ENCODE measurements at places on chromosomes 13 and 19. TPM values are rescaled to one million over a fixed set of nuclear protein-coding genes. Genes with fewer than 3 reads are reported as not detected.
A peak's percentile ranks its signal among the peaks of the same experiment; 100 is the strongest.

DNA sequence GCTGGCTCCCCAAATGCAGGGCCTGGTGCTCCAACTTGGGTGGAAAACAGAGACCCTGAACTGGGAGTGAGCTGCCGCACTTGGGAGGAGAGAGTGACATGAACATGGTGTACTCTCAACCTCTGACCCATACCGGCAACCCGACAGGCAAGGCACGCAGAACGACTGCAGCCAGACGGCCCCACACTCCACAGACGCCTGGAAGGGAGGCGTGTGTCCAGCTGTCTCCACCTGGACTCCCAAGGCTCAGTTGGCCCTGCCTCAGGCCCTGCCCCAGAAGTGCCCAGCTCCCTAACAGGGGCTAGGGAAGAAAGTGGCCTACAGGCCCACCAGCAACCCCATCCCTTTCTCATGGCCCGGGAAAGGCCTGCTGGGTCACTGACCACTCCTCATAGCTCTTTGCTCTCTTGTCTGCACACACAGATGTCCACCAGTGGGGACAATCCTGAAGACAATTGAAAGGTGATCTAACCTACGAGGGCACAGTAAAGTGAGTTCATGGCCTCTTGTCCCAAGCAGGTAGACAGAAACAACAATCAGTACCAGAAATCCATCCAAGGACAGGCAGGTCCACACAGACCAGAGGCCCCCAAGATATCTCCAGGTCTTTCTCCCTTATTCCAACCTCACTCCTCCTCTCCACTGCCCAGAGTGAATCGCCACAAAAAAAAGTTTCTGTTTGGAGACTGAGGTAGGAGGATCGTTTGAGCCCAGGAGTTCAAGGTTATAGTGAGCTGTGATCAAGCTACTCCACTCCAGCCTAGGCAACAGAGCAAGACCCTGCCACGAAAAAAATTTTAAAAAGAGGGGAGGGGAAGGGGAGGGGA lies 28.2 kb downstream of the ELL start:
- no peak for DNase-seq
- H3K27ac ChIP-seq, result no peak overlapping the region
- no peaks in the 10 kb centered on the region for H3K27me3 ChIP-seq
- H3K4me1 ChIP-seq, result peaks cover 67% of the 10 kb centered on the region

DNA sequence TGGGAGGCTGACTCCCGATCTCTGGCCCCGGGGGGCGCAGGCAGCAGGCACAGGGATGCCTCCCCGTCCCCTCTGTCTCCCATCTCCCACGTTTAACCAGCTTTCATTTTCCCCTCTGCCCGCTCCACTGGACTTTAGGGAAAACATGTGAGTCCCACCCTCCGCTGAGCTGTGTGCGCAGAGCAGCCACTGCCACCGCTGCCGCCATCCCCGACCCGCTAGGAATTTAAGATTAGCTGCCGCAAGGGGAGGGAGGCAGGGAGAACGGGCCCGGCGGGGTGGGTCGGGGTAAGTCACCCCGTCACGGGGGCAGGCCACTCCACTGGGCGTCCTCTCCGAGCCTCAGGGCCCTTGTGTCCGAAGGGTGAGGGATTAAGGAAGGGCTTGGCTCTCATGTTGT lies 15.5 kb downstream of the KCNN1 start:
- H3K4me1 ChIP-seq, result no peaks in the 10 kb centered on the region
- no peaks in the 10 kb centered on the region for H3K27me3 ChIP-seq
- no peaks in the 10 kb centered on the region for H3K36me3 ChIP-seq
- no peak overlapping the region for H3K4me3 ChIP-seq
- DNase-seq, result no peak

The SIGLEC7 gene
- total RNA-seq, result 5.9 TPM

GRCh38 chr13:26957182-26957581 lies 196.6 kb upstream of the GPR12 start:
- DNase-seq, result no peak
- no peaks in the 10 kb centered on the region for H3K4me1 ChIP-seq
- no peaks in the 10 kb centered on the region for H3K36me3 ChIP-seq
- H3K4me3 ChIP-seq, result no peak overlapping the region
- no peaks in the 10 kb centered on the region for H3K27me3 ChIP-seq

DNA sequence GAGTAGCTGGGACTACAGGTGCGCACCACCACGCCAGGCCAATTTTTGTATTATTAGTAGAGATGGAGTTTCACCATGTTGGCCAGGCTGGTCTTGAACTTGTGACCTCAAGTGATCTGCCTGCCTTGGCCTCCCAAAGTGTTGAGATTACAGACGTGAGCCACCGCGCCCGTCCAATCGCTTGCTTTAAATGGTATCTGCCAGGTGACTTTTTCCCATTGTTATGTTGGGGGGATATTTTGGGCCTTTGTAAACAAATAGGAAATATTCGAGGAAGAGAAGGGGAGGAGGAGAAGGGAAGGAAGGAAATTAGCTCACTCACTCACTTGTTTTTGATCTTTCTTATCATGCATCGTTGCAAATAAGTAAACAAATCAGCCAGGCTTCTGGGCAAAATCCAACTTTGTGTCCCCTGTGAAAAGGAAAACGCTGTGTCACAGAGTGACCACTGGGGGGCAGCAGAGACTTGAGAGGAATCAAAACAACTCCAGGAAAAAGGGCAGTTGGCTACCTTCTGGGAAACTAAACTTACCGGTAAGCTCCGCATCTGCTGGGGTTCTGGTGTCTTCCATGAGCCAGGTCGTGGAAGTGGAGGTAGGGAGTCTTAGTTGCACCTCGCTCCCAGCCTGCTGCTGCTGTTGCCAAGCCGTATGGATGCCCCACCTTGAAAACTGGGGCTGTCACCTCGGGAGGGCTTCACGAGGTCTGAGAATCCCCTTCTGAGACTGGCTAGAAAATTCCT lies 9.3 kb upstream of the RANBP3 start:
- H3K4me3 ChIP-seq, result peak overlapping the region; percentile 70
- H3K36me3 ChIP-seq, result no peaks in the 10 kb centered on the region
- no peaks in the 10 kb centered on the region for H3K27me3 ChIP-seq
- H3K27ac ChIP-seq, result no peak overlapping the region

DNA sequence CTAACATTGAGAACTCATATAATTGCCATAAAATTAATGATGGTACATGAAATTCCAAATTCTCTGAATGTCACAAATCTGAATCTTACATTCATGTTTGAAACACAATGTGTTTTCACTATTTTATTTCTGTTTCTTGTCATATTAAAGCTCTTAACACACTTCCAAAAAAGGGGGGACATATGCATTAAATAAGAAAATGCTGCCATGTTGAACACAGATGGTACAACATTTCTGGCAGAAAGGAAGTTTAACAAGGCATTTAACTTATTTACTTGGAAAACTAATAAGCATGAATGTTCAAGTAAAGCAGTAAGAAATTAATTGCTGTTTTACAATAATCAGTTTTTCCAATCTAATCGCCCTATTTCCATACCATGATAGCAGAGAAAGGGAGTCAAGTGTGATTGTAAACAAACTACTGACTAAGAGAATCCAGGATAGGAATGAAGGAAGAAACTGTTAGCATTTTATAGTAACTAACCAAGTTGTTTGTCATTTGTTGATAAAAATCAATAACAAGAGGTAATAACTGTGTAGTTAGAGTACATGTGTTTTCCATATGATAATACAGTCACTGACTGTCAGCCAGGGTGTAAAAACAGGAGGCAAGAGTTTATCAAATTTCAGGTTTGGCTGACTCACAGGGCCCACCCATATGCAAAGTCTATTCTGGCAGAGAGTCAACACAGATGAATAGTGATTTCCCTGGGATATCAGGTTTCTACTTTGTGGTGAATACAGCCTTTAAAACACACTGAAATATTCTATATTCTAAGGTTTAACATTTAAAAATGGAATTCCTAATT lies 5.7 kb upstream of the FOXO1 start:
- peaks cover 4% of the 10 kb centered on the region for H3K4me1 ChIP-seq
- H3K36me3 ChIP-seq, result no peaks in the 10 kb centered on the region
- DNase-seq, result no peak
- no peak overlapping the region for H3K4me3 ChIP-seq

The KLC3 gene
- total RNA-seq, result not detected

DNA sequence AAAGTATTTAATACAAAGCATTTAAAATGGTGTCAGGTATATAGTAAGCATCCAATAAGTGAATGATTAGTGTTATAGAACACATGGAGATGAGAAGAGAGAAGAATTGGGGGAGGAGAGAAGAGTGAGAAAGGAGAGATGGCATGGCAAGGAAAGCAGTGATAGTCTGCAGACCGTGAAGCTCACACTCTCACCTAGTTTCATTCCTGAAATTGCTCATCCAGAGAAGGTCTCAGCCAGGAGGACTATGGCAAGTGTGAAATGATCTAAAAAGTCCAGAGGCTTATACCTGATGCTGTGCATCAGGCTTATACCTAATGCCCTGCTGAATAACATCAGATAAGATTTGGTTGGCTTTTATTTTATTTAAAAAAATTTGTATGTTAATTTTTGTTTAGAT lies 351.6 kb upstream of the KLF12 start:
- no peak overlapping the region for H3K27ac ChIP-seq
- H3K36me3 ChIP-seq, result no peaks in the 10 kb centered on the region
- peaks cover 6% of the 10 kb centered on the region for H3K4me1 ChIP-seq

- no peak overlapping the region for H3K27ac ChIP-seq
- H3K27me3 ChIP-seq, result no peaks in the 10 kb centered on the region
- H3K4me1 ChIP-seq, result no peaks in the 10 kb centered on the region
- no peaks in the 10 kb centered on the region for H3K36me3 ChIP-seq
- no peak for DNase-seq
These were observed 17.2 kb downstream of the FUT6 start for GRCh38 chr19:5822181-5822844.

The WDR88 gene
- total RNA-seq, result not detected

- H3K27ac ChIP-seq, result no peak overlapping the region
- no peak overlapping the region for H3K4me3 ChIP-seq
- no peak for DNase-seq
- no peaks in the 10 kb centered on the region for H3K4me1 ChIP-seq
- H3K36me3 ChIP-seq, result no peaks in the 10 kb centered on the region
These were observed 46.3 kb upstream of the MTIF3 start for GRCh38 chr13:27496536-27497273.

GRCh38 chr13:110868720-110869119 lies 46.1 kb downstream of the ANKRD10 start:
- no peak overlapping the region for H3K4me3 ChIP-seq
- no peaks in the 10 kb centered on the region for H3K36me3 ChIP-seq
- no peak for DNase-seq
- no peaks in the 10 kb centered on the region for H3K27me3 ChIP-seq
- peak overlapping the region; percentile 93 for H3K27ac ChIP-seq

The FAM216B gene
- not detected for total RNA-seq

The RDH8 gene
- total RNA-seq, result not detected

The FREM2 gene
- not detected for total RNA-seq

The RASL11A gene
- total RNA-seq, result 81.6 TPM

- H3K27ac ChIP-seq, result no peak overlapping the region
- no peak for DNase-seq
- peaks cover 11% of the 10 kb centered on the region for H3K4me1 ChIP-seq
- H3K27me3 ChIP-seq, result no peaks in the 10 kb centered on the region
- no peak overlapping the region for H3K4me3 ChIP-seq
- H3K36me3 ChIP-seq, result no peaks in the 10 kb centered on the region
These were observed 123.1 kb downstream of the CDK8 start for GRCh38 chr13:26377038-26377437.

GRCh38 chr19:10004617-10005016 lies 5.7 kb downstream of the COL5A3 start:
- peaks cover 16% of the 10 kb centered on the region for H3K4me1 ChIP-seq
- H3K27ac ChIP-seq, result no peak overlapping the region
- H3K4me3 ChIP-seq, result no peak overlapping the region
- H3K36me3 ChIP-seq, result no peaks in the 10 kb centered on the region

DNA sequence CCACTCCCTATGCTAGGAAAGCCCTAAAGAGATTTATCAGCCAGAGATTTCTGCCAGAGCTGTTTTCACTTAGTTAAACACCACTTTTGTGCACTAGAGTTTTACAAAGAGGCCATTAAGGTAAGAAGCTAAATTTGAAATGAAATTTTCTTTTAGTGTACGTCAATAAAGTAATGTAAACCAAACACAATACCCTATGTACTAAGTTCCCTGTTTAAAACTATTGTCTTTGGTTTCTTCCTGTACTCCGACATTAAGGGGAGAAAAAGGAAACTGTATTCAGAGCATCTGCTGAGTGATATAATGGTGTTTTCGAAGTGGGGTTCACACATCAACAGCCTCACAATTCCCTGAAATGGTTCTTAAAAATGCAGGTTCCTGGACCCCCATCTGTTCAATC lies 40.7 kb upstream of the STARD13 start:
- no peak overlapping the region for H3K27ac ChIP-seq
- no peak overlapping the region for H3K4me3 ChIP-seq
- peaks cover 8% of the 10 kb centered on the region for H3K4me1 ChIP-seq
- no peak for DNase-seq
- no peaks in the 10 kb centered on the region for H3K27me3 ChIP-seq
- H3K36me3 ChIP-seq, result no peaks in the 10 kb centered on the region

The FPR1 gene
- 30.2 TPM for total RNA-seq

DNA sequence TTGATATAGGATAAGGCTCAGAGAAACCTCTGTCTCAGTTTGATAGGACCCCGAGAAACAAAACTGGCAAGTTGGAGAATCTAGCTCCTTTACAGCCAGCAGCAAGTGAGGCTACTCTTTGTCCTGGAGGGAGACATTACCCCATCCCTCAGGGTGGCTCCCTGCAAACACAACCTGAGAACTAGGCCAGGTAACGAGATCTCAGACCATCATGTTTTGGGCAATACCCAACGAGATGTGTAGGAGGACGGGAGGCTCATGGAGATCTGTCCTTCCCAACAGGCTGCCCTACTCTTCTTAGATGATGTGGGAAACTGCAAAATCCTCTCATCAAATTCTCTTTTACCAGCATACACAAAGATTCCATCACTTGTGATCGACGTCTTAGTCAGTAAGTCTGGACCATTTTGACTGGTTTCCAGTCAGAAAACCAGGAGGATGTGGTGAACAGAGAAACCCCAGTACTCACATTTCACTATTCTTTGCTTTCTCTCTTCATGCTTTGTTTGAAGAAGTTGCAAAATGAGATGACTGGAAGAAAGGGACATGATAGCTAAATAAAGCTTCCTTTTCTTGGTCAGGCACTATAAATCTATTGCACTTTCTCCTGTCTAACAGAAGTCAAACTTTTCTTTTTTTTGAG lies 6.0 kb upstream of the CTU1 start:
- no peaks in the 10 kb centered on the region for H3K27me3 ChIP-seq
- no peak overlapping the region for H3K27ac ChIP-seq
- no peaks in the 10 kb centered on the region for H3K4me1 ChIP-seq
- no peaks in the 10 kb centered on the region for H3K36me3 ChIP-seq
